ENCODE measurements at places on chromosomes 12 and 14.
A peak's percentile ranks its signal among the peaks of the same experiment; 100 is the strongest.

- DNase-seq = no peak
These were observed 142.5 kb upstream of the LMNTD1 start for GRCh38 chr12:25695574-25695973.

DNA sequence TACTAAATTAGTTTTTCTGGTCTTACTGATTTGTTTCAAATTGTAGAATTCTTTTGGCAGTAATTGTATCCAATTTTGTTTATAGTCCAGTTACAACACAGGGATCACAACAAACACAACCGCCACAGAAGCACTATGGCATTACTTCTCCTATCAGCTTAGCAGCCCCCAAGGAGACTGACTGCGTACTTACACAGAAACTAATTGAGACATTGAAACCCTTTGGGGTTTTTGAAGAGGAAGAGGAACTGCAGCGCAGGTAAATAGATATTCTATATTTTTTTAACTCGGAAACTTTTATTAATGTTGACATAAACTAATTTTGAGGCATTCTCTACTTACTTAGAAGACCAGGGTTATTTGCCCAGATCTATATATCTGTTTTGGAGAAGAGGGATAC lies 17.8 kb downstream of the PAPOLA start:
- no peak for DNase-seq

DNA sequence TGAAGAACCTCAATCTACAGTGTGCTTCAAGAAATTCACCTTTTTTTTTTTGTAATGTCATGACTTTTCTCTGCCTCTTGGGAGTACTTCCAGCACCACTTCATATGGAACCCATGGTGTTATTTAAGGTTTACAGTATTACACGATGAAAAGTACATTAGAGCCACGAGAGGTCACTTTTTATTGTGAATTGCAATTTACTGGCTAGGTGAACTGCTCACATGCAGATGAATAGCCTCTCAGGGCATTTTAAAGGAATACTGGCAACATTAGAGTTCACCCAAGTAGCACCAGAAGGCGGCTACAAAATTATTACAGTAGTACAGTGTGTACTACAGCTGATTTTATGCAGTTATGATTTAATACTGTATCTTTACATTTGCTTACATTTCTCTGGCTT lies 99.1 kb upstream of the PPP4R3A start:
- DNase-seq = no peak

DNA sequence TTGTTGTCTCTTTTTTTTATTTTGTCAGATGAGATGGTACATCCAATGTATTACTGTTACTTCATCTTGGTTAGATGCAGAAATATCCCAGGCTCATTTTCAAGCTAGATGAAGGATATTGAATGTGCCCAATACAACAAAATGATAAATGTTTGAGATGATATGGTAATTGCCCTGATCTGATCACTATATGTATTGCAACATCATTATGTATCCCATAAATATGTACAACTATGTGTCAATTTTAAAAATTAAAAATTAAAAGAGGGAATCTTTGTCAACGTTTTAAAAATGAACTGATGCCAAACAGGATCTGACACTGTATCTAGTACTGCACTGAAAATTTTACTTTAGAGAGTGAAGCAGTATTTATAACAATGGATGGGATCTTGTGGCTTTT lies 78.5 kb downstream of the PPM1H start:
- DNase-seq = no peak

- no peak for DNase-seq
These were observed 16.6 kb upstream of the KLRD1 start for GRCh38 chr12:10291030-10291429.

DNA sequence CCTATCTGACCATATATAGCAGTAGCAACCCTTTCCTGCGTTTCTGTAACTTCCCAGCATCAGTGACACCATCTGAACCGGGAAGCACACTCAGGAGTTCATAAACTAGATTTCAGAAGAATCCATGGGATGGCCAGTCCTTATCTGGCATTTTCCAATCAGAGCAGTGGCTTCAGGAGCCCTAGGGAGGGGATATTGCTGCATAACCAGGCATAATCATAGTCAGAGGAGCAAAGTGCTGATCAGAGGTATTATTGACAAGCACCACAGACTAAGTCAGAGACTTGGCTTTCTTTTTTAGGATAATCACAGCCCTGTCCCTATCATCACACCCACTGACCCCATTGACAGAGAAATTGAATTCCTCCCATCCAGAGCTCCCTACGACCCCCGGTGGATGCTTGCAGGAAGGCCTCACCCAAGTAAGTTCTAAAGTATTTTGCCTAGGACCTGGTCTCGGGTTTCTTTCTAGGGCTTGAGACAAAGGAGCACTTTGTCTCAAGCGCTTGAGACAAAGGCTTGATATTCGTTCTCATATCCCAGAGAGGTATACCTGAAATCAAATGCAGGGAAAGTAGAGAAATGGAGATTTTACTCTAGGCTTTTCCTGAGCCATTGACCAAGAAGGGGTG lies 55.1 kb downstream of the FOXN4 start:
- no peak for DNase-seq

DNA sequence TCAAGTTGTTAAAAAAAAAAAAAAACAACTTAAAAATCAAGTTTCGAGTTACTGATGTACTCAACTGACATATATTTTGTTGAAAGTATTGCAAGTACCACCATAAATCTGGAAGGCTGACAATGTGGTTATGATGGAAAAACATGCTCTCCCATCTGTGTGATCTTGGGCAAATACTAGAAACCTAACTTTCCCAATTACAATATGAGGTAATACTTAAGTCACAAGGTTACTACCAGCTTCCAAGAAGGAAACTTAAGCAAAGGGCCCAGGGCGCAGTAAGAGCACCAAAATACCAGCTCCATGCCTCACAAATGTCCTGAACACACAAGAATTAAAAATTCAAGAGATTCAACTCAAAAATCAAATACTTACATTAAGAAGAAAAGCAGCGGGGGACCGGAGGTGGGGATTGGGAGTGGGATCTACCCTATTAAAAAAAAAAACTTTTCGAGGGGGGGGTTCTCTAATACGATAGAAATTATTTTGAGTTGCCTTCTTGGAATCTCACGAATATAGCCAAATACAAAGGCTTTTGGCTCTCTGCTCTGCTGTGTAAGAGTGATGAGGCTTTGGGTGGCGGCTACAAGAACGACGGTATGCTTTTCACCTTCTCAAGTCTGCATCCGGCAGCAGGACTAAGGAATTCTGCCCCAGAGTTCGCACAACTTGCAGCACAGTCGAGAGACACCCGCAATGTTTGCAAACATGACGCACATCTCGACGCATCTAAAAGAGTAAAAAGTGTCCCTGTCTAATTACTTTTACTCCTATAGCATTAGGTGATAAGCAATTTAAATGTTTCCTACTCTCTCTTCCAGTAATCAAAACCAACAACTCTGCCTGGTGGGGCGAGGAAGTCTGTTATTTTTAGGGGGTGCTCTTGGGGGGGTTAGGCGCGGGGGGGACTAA lies 1.1 kb downstream of the SAV1 start:
- peak; percentile 11 for DNase-seq

GRCh38 chr12:30457621-30458289 lies 237.9 kb downstream of the IPO8 start:
- no peak for DNase-seq

DNA sequence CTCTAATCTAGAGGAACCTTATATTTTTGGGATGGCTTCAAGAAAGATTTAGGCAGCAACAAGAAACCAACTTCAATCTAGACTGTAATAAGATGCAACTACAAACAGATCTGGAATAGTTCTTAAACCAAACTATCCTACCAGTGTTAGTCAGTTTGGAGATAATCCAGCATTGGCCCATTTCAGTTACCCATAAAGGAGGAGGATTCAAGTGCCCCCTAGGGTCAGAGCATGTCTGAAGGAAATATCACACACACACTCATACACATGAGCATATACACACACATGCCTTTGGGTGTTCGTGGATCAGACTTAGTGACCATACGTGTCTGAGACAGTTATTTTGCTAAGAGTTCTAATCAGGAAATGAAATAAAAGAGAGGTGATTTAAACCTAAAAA lies 261.2 kb downstream of the ADAMTS20 start:
- no peak for DNase-seq
